ENCODE measurements at places on chromosomes 5 and 9. TPM values are rescaled to one million over a fixed set of nuclear protein-coding genes. Genes with fewer than 3 reads are reported as not detected.

PAEP gene
- total RNA-seq: 0.21 TPM

- DNase-seq: no peak
These were observed 34.6 kb upstream of the ACTBL2 start for GRCh38 chr5:57517250-57517649.

CAVIN4 gene
- 3.6 TPM for total RNA-seq

DNA sequence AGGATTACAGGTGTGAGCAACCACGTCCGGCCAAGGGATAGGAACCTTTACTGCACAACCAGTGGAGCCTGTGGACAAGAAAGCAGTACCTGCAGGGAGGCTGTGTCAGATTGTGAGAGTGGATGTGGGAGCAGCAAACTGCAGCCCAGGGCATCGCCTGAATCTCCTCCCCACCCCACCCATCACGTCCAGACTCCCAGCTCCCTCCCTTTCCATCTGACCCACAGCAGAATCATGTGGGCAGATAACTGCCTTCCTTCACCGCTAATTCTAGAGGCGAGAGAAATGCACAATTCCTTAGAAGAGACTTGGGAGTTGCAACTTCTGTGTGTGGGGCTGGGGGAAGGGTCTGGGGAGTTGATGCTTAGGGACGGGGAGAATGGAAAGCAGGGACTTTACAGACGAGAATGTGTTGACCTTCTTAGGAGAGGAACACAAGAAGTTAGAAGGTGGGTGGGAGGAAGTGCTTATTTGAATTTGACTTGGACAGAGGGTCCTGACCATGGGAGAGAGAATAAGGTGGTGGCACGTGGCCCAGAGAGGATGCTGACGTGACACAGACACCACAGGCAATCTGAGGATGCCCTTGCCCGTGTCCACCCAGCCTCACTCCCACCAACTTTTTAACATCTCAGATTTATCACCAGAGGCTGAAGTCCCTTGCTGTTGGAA is 4.5 kb upstream of the LCP2 start:
- DNase-seq: no peak

ELAVL2 gene
- total RNA-seq: 0.68 TPM

TRIM41 gene
- 17.5 TPM for total RNA-seq

SPOUT1 gene
- 33.1 TPM for total RNA-seq

LHX6 gene
- total RNA-seq: 0.07 TPM

GLDC gene
- total RNA-seq: 17.3 TPM

FOXD4L5 gene
- 0.04 TPM for total RNA-seq

ENG gene
- total RNA-seq: 3.4 TPM

SEMA5A gene
- 4.0 TPM for total RNA-seq

CBY3 gene
- total RNA-seq: not detected

SPINK13 gene
- total RNA-seq: not detected

DNA sequence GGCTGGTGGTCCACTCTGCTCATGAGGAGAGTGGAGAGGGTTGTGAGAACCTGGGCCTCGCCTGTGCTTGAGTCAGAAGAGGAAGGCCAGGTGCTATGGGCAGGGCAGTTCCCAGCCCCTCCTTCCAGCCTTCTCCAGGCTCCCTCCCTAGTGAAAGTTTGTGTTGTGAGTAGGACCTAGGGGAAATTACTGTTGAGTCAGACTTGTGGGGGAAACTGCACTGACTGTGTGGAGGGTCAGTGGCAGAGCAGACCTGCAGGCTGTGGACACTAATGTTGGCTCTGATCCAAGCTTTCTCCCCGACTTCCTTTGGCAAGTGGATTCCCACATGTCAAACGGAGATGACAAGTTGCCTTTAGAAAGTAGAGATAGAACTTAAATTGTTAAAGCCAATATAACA is 102.6 kb downstream of the ARHGAP26 start:
- peak; percentile 59 for DNase-seq

DNA sequence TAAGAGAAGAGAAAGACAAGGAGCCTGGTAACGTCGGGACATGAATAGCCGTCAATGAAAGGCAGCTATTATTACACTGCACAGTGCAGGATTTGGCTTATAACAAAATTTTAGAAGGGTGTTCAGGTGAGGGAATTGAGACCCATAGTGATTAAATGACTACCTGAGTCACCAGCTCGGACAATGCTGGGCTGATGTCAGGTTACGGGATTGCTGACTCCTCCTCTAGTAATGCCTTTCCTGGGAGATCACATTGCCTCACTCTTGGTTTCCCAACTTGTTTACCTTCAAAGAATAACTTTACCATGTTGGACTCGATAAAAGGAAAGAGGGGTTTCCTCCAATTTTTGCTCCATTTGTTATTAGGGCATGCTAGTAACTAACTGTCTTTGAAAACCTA is 132.6 kb downstream of the GHR start:
- no peak for DNase-seq

DNA sequence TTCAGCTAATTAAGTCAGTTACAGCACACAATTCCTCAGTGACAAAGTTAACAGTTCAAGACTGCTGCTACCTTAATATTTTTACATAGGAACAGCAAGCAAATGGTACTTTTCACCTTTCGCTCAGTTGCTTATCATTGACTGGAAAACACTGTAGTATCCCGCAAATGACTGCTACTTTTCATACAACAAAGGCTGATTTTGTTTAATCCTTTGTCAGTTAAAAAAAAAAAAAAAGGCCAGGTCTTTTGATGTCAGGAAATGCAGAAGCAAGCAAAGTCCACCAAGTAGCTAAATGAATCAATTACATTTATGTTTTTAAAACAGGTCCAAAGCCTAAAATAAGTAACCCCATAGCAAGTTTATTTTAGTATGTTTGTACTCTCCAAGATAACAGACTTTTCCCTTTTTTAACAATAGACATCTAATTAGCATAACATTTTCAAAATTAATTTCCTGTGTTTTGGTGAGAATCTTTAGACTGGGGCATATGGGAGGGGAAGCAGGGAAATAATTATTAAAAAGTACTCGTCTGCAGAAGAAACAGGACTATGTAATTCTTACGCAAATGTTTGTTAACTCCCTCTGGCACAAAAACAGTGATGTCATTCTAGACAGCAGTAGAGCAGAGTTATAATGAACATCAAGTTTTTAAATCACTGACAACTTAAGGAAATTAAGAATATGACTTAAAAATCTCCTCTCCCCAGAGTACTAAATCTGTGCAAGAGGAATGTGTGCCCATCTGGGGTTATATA is 9.6 kb downstream of the PFDN1 start:
- DNase-seq: no peak

GRCh38 chr9:92414566-92414965 is 9.7 kb downstream of the OMD start:
- DNase-seq: no peak

- no peak for DNase-seq
These were observed 52.8 kb downstream of the PTCD2 start for GRCh38 chr5:72372923-72373322.

PLAC8L1 gene
- not detected for total RNA-seq

FAT2 gene
- 0.58 TPM for total RNA-seq

DNA sequence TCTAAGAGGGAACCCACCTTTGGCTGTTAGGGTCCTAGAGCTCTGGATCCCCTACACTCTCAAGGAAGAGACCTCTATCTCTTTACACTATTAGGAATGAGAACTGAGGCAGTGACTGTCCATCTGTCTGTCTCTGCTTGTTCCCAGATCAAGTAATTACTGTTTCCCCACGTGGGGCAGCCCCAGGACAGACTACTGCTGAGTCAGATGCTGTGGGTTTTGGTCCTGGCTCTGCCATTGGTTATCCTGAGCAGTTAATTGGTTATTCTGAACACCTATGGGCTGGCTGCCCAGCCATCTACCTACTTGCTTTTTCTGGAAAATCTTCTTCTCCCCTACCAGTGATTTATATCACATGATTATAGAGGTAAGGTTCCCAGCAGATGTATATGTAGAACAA is 33.3 kb downstream of the FBXO10 start:
- no peak for DNase-seq

DOCK8 gene
- 3.8 TPM for total RNA-seq

DNA sequence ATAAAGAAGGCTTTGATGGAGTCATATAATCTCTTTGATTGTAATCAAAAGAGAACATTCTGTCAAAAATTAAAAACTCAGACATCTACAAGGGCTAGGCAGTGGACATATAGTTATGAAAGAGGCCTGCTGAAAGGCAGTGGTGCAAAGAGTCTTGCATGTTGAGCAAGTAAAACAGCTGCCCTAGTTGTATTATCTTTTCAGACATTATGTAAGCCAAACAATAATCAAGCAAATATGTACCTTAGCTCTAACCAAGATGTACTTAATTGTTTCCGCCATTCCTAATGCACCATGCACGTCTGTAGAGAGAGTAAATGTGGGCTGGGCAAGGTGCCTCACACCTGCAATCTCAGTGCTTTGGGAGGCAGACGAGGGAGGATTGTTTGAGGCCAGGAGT is 14.3 kb downstream of the GAPT start:
- no peak for DNase-seq

GRCh38 chr9:10921671-10922070 is 308.9 kb upstream of the PTPRD start:
- no peak for DNase-seq

DNA sequence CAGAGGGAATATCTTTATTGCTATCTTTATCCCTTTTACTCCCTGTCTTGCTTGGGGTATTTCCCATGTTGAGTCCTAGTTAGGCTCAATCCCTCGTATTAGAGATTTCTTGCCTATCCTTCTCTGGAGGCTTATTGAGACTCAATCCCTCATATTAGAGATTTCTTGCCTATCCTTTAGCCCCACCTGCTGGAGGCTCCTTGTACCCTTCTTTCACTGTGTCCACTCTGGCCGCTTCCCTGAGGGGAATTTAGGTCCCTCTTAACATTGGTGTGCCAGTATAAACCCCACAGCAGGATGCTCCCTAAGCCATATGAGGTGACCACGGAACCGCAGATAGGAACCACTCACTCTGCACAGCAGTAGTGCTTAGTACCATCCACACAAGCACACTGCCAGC is 110.7 kb upstream of the MAMDC2 start:
- DNase-seq: no peak

RABL6 gene
- total RNA-seq: 99.3 TPM

C8G gene
- total RNA-seq: not detected

DNA sequence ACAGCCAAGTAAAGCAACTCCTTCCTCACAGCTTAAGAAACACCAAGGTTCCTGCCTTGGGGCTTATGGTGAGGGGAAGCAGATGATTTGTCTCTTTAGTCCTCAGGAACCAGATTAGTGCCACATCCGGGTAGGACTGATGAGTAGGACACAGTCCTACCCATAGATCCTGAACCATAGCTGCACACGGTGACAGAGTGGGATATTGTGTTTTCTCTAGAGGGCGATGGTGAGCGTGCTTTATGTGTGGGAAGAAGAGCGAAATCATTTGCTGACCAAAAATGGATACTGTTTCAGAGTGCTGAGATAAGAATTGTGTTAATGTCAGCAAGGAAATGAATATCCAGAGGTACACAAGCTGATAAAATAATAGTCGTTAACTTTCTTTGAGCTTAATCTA is 209.0 kb upstream of the FBXL7 start:
- no peak for DNase-seq

DNA sequence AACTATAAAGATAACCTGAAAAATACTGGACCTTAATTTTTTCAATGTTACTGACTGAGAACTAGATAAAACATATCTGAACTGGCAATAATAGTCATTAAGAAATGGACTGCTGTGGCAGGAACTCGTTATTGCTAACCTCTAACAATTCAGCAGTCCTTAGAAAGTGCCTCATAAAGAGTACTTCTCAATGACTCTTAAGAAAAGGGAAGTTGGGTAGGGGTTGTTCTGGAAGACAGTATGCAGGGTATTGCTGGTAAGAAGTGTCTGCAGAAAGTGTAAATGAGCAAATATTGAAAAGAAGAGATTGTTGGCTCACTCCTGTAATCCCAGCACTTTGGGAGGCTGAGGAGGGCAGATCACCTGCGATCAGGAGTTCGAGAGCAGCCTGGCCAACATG is 27.9 kb downstream of the FOXD1 start:
- DNase-seq: no peak

DNA sequence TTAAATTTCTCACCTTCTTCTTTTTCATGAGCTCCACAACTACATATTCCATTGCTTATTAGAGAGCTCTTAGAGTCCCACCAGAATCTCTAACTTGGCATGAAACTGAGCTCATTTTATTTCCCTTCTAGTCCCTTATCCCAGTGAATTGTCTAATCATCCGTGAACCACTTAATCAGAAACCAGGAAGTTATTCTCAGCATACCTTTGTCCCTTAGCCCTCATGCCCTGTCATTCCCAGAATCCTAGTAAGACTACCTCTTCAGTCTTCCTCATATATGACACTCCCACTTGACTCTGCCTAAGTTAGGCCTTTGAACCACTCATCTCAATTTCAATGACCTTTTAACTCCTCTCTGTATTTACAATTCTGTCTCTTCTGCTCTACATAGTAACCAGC is 93.0 kb upstream of the PAPPA start:
- DNase-seq: no peak

DOLK gene
- 30.8 TPM for total RNA-seq
